ENCODE measurements at places on chromosomes 4 and X.

GRCh38 chr4:169200361-169201030, 70.3 kb downstream of the SH3RF1 start:
- DNase-seq = no peak

GRCh38 chr4:185875316-185875907, 63.4 kb upstream of the SORBS2 start:
- DNase-seq = no peak

DNA sequence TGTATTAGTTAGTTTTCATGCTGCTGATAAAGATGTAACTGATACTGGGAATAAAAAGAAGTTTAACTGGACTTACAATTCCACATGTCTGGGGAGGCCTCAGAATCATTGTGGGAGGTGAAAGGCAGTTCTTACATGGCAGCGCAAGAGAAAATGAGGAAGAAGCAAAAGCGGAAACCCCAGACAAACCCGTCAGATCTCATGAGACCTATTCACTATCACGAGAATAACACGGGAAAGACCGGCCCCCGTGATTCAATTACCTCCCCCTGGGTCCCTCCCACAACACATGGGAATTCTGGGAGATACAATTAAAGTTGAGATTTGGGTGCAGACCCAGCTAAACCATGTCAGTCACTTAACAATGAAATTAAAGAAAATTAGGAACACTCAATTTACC, 499.1 kb downstream of the FSTL5 start:
- no peak for DNase-seq

GRCh38 chr4:3303565-3303824, 10.7 kb downstream of the RGS12 start:
- DNase-seq = no peak

- peak; percentile 100 for DNase-seq
Observed at GRCh38 chr4:187603093-187604025, 392.2 kb upstream of the ZFP42 start.

DNA sequence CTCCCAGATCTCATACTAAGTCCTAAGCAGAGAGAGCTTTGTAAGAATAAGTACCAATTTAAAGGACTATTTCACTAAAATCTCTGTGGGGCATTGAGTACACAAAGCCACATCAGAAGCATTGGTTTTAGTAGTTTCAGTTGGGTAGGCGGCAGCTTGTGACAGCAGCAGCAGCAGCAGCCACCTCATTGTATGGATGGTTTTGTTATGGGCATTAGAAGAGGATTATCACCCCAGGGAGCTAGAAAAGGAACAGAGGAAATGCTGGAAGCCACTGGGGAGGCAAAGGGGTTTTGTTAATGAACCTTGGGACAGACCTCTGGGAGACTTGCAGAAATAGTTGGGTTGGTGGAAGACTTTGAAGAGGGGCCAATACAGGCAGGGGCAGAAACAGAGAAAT, 93.9 kb upstream of the FRMPD3 start:
- DNase-seq = no peak

- peak; percentile 26 for DNase-seq
Observed at GRCh38 chr4:13765539-13765938, 138.0 kb upstream of the BOD1L1 start.

- DNase-seq = no peak
Observed at GRCh38 chr4:114132830-114133229, 153.4 kb upstream of the ARSJ start.

DNA sequence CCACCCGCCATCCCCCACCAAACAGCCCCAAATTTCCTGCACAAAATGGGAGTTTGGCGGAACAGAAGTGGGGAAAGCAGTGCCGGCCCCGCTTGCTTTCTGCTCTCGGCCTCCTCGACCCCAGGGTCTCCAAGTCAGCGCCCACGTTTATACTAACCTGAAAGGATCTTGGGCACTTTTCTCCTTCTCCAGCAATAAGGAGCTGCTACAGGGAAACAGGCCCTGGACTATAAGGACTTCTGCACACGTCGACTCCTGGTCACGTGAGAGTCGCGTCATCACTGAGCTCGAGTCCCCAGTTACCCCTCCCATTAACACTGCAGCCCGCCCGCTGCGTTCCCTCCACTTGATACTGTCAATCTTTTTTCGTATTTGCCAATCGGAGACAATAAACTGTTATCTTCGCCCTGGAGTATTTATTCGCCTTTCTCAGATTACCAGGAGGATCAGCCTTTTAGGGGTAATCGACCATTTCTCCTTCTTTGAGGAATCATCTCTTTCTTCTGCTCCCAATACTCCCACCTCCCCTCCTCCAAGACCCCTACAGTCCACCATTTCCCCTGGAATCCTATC, at the start of gene TCEAL8:
TCEAL8 (minus strand) TSS at position 235 of the 573 bp plus-strand sequence. CDS start 1,176 bp downstream, outside the sequence.
- peak; percentile 81 for DNase-seq

DNA sequence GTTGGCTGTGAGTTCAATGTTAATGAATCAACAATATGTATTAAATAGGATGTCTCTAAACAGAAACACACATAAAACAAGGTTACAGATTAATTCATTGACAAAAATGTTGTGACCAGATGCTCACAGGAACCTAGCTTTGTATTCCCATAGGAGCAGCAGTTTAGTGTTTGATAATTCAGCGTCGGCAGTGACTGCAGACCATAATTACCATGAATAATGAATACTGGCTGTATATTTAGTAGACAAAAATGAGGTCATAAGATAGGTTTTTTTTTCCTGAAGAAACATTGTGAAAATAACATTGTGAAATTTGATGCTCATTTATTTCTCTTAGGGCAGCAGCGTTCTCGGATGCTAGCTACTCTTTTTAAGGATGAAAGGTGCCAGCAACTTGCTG, 27.8 kb downstream of the COPS4 start:
- no peak for DNase-seq

- peak; percentile 92 for DNase-seq
Observed at GRCh38 chr4:7910952-7911578, 28.6 kb downstream of the AFAP1 start.

DNA sequence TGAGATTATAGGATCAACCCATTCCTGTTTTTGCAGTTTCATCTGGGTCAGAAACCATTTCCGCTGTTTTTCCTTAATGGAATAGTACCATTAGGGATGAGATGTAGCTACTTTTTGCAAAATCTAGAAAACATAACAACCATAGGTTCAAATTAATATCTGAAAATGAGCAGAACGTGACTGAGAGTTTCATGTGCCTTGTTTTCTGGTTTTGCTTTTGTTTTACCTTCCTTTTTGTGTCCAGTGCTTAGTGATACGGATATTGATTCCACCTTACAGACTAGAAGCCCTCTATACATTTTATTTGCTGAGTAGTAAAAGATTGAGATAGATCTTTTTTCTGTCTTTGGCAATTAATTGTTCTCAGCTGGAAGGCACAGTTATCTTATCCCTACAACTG, 46.5 kb downstream of the SNX25 start:
- no peak for DNase-seq

DNA sequence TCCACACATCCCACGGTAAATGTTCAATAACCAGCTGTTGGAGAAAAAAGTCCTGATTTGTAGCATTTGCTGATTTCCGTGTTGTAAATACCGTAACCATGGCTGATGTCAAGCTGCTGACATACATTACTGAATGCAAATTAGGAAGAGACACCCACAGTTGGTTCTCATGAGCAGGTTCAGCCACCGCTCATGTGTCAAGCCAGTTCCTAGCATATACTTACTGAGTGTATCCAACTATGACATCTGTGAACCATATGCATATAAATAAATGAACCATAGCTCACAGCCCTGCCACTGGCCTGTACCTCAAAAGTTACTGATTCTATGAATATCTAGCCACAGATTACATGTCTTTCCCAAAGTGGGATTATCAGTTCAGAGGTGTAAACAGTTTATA, 29.5 kb downstream of the FHDC1 start:
- no peak for DNase-seq

DNA sequence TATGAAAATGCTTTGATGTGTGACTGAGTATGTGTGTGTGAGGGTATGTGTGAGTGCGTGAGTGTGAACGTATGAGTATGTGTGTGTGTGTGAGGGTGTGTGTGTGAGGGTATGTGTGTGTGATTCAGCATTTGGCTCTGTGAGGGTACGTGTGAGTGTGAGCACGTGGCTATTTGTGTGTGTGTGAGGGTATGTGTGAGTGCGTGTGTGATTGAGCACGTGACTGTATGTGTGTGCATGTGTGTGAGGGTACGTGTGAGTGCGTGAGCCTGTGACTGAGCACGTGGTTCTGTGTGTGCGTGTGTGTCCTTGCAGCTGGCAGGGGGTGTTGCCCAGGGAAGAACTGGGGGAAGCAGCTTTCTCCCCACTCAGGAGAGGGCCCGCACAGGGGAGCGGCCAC, 16.1 kb upstream of the PPP2R3B start:
- DNase-seq = no peak

DNA sequence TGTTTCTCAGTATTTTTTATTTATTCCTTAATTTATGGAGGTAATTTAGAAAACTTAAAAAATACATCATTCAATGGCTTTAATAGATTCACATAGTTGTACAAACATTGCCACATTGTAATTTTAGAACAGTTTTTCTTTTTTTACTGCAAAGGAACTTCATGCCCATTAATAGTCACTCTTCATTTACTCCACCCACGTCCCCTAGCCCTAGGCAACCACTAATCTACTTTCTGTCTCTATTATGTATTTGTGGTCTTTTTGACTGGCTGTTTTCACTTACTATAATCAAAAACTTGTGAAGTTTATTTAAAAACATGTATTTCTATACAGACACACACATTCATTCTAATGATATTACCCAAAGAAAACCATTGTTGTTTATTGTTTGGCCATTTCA, 664.8 kb downstream of the GRID2 start:
- no peak for DNase-seq

DNA sequence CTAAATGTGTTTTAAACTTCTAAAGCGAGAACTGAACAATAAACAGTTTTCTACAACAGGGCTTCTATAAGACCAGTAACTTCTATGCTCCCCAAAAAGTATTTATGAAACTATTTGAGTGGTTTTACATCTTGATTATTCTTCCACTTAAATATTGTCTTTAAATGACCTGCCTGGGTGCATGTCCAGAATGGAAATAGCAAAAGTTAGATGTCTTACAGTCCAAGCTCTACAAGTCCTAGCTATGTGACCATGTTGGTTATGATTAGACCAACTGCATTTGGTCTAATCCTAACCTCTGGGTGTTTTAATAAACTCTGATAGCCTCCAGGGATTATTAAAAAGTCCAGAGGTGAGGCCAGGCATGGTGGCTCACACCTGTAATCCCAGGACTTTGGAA, 79.0 kb upstream of the ATXN3L start:
- no peak for DNase-seq

- DNase-seq = peak; percentile 45
Observed at GRCh38 chr4:85828027-85828890, 353.3 kb downstream of the ARHGAP24 start.

- DNase-seq = peak; percentile 100
Observed at GRCh38 chr4:176270669-176271068, 1.6 kb upstream of the ASB5 start.

- no peak for DNase-seq
Observed at GRCh38 chr4:188295899-188296298, 156.7 kb downstream of the TRIML1 start.

GRCh38 chrX:101409043-101409442, 1.0 kb downstream of the HNRNPH2 start:
- peak; percentile 20 for DNase-seq

DNA sequence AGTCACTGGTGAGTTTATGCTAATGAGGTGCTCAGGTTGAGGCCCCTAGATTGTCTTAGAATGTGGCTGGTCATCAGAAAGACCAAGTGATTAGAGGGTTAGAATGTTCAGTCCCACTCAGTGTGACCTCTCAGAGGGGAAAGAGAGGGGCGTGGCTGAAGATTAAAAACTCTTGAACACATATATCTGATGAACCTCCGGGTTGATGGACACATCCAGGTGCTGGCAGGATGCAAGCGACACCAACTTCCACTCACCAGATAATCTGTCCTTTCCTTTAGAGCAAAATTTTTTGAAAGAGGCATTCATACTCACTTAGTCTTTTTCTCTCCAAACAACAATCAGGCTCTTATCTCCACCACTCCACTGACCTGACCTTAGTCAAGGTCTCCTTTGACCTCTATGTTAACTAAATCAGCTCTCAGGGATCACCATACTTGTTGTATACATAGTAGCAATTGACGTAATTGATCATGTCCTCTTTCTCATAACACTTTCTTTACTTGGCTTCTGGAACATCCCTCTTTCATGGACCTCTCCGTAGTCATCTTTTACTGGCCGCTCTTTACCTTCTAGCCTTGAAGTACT, 14.2 kb downstream of the FAM47E start:
- DNase-seq = no peak

- DNase-seq = peak; percentile 26
Observed at GRCh38 chrX:24148121-24148520, 1.4 kb upstream of the ZFX start.

DNA sequence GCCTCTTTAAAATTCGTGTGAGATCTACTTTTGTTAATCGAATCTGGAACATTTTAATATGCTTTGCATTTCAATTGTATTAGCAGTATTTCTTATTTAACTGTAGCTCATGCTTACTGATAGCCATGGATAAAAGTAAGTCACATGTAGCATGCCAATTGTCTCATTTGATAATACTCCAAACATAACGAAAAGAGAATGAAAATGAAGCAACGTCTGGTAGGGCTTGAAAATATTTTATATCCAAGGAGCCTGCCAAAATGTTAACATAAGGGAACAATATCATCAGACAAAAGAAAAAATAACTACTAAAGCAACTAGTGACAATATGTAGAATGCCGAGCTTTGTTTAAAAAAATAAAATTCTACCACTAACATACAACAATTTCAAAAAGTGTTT, 94.1 kb upstream of the MID1 start:
- no peak for DNase-seq

- DNase-seq = peak; percentile 75
Observed at GRCh38 chr4:137651128-137651527, 118.8 kb upstream of the PCDH18 start.

- DNase-seq = peak; percentile 48
Observed at GRCh38 chr4:151771664-151772063, 10.9 kb upstream of the GATB start.

DNA sequence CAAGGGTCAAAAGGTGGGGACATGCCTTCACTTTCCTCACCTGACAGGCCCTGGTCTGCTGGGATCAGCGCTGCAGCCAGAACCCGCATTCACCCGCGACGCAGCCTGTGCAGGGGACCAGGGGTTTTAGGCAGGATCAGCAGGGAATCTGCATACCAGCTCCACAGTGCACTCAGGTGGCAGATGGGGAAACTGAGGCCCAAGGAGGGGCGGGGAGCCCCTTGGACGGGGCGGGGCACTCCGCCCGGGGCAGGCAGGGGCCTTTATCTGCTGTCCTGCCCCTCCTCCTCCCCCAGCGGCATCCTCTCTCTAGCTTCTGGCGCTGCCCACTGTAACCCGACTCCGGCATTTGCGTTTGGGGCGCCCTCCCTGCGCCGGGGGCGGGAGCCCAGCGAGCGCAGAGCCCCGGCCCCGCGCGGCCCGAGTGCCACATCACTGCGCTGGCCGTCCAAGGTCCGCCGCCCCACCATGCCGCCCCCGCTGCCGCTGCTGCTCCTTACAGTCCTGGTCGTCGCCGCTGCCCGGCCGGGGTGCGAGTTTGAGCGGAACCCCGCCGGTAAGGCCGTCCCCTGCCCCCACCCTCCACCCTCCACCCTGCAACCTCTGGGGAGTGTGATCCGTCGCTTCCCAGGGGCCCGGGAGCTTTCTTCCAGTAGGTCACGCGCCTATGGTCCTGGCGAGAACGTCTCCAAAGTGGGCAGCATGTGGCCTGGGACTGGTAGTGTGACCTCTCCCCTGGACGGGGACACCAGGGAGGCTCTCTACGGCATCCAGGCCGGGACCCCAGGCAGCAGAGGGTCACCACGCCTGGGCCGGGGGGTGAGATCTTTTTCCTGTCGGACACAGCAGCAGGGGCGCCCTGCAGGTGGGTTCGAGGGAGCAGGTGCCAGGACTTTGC, at the start of gene CPZ:
CPZ (plus strand) TSS at position 400 of the 898 bp plus-strand sequence; CDS start at position 469, 69 bp downstream.
- peak; percentile 76 for DNase-seq

- no peak for DNase-seq
Observed at GRCh38 chr4:45064741-45065140, 338.4 kb upstream of the GNPDA2 start.

GRCh38 chr4:15930314-15930713, 8.2 kb downstream of the FGFBP1 start:
- DNase-seq = no peak
